ENCODE measurements at places on chromosomes 3 and 15.

DNA sequence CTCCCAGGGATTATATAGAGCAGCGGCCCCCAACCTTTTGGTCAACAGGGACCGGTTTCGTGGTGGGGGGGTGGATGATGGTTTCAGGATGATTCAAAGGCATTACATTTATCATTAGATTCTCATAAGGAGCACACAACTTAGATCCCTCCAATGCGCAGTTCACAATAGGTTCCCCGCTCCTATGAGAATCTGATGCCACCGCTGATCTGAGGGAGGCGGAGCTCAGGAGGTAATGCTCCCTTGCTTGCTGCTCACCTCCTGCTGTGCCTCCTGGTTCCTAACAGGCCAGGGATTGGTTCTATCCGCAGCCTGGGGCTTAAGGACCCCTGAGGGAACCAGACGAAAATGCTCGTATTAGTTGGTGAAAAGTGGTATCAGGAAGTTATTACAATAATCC is 1.3 kb upstream of the HACD2 start:
- DNase-seq: peak; percentile 33

GRCh38 chr3:100002599-100003350 is 111.5 kb downstream of the FILIP1L start:
- DNase-seq: peak; percentile 71

DNA sequence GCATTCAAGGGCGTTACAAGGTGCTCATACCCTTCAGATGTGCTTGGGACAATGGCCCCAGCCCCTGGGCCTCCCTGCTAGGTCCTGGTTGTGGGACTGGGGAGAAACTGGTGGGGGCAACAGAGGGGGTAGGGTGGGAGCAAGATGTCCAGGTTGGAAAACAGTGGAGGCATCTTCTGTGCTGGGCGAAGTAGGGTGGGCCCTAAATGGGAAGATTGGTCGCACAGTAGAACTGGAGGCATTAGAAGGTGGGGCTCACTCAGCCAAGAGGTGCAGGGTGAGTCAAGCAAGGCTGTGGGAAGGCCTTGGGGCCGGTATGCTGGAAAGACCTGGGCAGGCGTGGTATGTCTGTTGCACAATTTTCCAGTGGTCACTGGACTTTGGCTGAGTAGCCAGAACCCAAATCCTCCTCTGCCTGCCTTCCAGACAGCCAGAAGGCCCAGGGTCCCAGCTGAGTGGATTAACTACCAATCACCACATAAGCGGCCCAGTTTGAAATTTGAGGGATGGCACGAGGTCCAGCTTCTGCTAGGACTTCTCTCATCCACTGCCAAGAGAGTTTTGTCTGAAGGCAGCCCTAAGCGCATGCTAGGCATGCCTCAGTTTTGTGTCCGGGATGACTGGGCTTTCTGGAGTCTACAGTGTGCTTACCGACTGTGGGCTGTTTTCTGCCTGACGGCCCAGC is 74.5 kb downstream of the LSM3 start:
- no peak for DNase-seq

- DNase-seq: no peak
Observed at GRCh38 chr3:166275024-166275390, 437.8 kb upstream of the BCHE start.

DNA sequence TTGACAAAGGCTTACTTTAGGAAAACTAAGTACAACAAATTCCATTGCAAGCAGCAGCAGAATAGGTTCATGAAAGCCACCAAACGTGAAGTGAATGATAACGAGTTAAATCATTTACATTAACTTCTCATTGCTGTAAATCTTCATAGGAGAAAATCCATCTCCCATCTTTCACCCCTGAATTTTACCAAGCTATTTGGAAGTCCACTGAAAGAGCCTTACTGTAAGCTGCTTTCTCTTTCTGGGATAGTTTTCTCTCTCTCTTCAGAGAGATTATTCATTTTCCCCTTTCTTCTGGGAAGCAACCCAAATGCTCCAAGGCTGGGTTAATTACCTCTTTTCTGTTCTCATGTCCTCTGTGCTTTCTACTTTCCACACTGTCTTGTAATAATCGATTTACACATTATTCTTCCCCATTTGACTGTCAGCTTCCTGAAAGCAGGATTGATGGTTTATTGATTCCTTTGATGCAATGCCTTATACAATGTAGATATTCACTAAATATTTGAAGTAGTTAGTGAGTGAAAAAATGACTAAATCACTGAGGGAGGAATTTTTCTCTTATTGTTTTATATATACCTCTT is 914.3 kb upstream of the ARPP21 start:
- DNase-seq: no peak

- DNase-seq: no peak
Observed at GRCh38 chr3:115913069-115913686, 289.9 kb downstream of the GAP43 start.

- no peak for DNase-seq
Observed at GRCh38 chr3:162994165-162994564, 1497.6 kb downstream of the OTOL1 start.

DNA sequence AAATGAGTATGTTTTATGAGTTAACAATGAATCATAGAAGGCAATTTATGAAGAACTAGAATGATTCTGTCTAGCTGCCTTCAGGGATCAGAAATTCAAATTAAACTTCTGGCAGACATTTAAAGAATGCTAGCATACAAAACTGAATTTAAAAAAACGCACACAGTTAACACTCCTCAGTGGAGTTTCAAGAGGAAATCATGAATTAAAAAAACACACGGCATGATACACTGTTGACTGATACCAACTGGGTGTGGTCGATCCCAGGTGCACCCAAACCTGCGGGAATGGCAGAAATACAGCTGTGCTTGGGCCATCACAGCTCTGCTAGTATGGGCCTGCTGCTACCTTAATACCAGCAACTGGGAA is 526.0 kb downstream of the FOXP1 start:
- no peak for DNase-seq

- DNase-seq: no peak
Observed at GRCh38 chr3:32856355-32856889, 38.6 kb downstream of the TRIM71 start.

DNA sequence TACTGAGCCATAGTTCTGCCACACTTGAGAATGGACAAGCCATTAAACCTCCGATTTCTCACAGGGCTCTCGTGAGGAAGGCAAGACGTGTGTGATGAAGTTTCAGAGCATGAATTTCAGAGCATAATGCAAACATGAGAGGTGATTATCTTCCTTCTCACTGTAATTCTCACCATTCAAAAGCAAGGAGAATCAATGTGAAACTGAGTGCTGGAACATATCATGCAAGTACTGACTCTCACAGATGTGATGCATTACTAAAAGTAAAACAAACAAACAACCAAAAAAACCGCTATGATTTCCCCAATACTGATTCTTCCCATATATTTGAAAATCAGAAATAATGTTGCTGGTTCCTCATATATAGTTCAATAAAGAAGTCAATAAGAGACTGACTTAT is 23.7 kb downstream of the P3H2 start:
- DNase-seq: no peak

DNA sequence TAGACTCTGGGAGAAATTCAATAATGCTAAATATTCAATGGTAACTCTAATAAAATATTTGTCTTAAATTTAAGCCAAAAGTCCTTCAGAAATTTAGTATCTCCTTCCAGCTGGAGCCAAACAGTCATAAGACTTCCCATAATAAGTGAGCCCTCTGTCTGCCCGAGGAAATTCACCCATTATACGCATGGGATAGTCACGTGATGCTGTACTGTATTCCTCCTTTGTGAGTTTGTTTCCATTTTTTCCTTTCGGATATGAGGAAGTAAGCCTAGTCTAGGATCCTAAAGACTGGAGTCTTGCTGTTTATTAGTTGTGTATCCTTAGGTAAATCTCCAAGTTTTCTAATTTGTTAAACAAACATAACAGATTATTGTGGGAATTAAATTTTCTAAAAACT is 110.4 kb upstream of the PLAAT1 start:
- DNase-seq: no peak

GRCh38 chr15:81768773-81769172 is 277.0 kb downstream of the MEX3B start:
- no peak for DNase-seq

DNA sequence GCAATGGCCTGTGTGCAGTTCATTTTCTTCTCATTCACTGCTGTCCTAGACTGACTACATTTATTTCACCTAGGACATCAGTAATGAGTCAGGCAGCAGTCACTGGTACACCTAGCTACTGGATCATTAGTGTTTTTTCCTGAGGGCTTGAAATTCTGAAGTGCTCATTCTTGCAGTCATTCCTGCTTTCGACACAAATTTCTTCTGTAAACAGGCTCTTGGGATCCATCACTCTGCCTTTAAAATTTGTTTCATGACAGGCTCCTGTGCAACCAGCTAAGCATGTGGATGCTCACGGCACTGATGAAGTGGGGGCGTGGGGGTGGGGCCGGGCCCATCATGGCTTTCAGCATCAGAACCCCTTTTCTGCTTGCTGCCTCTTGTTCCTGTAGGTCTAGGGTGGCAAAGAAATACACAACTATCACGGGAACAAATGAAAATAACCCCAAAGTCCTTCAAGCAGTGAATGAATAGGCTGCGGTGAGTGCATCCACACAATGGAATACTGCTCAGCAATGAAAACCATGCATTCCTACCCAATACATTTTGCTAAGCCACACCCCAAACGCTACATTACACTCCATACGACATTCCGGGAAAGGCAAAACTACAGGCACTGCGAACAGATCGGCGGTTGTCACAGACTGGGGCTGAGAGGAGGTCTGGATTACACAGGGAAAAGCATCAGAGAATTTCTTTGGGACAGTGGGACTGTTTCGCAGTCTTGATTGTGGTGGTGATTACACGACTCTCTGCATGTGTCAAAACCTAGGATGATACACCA is 9.3 kb upstream of the MELTF start:
- no peak for DNase-seq

DNA sequence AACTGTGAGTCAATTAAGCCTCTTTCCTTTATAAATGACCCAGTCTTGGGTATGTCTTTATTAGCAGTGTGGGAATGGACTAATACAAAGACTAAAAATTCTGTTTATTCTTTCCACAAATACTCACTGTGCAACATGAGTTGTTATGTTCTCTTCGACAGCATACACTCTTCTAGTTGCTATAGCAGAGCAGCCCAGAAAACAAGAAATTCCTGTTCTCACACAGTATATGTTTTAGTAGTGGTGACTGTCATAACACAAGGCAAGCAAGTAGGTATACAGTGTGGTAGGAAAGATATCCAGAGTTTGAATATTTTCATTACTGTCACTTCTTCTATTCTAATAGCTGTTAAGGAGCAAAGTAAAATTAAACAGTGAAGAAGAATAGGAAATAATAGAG is 453.3 kb downstream of the ROBO1 start:
- no peak for DNase-seq

GRCh38 chr3:111332488-111333080 is 209.4 kb upstream of the CD96 start:
- no peak for DNase-seq

- DNase-seq: no peak
Observed at GRCh38 chr3:172987273-172987672, 153.8 kb downstream of the SPATA16 start.

All from NCI-H774 (cell line).